ENCODE measurements at places on chromosomes 6 and 20.

GRCh38 chr6:105954148-105954547 is 132.0 kb upstream of the PRDM1 start:
- DNase-seq = no peak

GRCh38 chr20:8150591-8150990 is 18.5 kb downstream of the PLCB1 start:
- DNase-seq = no peak

GRCh38 chr6:75280131-75280855 is 4.3 kb downstream of the TMEM30A start:
- DNase-seq = no peak

DNA sequence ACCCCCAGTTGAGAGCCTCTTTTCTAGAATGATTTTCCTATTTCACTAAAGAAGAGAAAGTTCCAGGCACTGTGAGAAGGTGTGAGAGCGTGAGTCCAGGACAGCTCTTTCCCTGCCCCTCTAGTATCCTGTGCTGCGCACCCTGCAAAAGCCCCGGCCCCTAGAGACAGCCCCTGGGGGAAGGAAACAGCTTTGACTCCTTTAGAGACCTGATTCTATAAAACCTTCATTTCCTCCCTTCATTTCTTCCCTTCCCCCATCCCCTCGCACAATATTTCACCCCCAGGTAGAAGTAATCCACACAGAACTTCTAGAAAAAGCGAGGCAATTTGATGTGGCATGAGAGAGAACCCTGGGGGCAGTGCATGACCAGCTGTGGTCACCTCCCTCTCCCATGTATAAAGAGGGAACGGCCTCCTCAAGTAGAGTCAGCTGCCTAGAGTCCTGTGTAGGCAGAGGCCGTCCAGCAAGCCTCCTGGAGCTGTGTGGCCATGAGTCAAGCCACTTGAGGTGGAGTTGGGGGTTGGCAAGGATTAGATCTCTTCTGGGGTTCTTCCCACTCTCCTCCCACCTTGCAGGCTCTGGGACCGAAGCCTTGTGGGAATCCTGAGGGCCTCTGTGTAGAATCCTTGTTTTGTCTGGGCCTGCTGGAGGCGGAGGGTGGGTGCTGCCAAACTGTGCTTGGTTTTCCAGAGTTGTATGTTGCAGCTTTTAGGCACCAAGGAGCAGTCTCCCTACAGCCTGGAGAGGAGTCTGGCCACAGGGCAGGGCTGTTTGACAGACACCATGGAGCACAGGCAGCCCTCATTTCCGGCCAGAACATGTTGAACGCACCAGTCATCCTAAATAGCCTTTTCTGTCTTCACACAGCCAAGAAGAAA is 41.7 kb downstream of the CHMP4B start:
- DNase-seq = no peak

DNA sequence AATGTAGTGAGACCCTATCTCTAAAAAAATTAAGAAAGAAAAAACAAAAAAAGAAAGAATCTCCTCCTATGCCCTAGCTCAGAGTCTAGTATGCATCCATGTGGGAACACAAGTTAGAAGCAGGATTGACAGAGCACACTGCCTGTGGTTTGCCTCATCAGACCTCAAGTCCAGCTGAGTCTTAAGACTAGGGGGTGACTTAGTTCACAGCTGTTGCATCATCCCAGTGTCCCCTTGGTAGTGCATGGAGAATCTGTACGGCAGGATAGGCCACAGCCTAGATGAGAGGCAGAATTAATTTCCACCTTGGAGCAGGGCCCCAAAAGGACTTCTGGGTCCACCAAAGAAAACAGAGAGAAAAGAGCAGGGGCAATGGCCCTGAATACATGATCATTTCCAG is 13.7 kb downstream of the PNPLA1 start:
- no peak for DNase-seq

DNA sequence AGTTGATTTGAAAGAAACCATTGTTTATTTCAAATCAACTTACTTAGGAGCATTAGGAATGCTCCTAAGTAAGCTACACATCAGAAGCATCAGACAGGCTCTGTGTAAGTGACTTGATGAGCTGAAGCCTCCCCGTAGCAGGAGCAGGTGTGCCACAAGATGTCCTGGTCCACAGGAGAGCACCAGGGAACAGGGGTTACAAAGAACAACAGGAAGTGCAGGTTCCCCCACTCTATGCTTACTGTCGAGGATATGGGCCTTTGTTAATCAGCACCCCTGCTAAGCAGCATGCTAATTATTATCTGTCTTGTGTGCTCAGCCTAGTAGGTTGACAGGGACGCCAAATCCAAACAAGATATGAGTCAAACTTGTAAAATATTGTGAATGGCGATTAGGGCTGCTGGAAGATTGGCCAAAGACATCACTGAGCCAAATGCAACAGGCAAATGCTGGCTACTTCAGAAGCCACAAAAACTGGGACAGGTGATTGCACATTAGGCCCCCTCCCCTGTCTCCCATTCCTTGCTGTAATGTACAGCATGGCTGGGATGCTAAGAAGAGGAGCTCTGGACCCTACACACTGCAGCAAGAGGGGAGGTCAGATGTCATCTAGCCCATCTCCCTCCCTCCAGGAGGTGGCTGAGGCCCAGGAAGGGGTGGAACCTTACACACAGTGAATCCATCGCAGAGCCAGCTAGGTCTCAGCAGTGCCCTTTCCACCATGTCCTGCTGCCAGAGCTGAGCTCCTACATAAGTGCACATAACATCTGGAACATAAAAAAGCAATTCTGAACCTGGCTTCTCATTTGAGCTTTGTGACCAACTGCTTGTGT is 939 bp downstream of the TGM3 start:
- DNase-seq = no peak

DNA sequence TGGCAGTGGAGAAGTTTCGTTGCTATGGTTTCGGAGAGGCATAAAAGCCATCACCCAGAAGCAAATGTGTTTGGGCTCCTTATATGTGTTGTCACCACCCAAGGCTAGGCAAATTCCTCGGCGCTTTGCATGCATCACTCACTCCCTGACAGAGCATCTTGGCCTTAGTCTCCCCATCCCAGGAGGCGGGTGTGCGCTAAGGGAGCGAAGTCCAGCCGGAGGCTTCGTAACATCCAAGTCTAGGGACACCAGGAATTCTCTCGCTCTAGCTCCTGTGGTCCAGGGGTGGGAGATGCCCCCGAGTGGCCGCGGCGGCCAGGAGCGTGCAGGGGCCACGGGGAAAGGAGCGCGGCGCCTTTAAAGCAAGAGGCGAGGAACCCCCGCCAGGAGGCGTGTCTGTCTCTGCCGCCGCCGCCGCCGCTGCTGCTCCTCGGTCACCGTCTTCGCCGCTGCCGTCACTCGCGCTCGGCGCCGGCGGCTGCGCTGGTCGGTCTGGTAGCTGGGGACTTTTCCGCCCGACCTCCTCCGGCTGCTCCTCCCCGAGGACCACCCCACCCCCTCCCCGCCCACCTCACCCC is at the start of gene GRIK2:
GRIK2 (plus strand) TSS at position 458 of the 578 bp plus-strand sequence.
- DNase-seq = no peak

GRCh38 chr6:53293691-53294090 is 55.1 kb downstream of the ELOVL5 start:
- no peak for DNase-seq

- DNase-seq = no peak
These were observed 113.2 kb downstream of the FAM83B start for GRCh38 chr6:54959820-54960219.

DNA sequence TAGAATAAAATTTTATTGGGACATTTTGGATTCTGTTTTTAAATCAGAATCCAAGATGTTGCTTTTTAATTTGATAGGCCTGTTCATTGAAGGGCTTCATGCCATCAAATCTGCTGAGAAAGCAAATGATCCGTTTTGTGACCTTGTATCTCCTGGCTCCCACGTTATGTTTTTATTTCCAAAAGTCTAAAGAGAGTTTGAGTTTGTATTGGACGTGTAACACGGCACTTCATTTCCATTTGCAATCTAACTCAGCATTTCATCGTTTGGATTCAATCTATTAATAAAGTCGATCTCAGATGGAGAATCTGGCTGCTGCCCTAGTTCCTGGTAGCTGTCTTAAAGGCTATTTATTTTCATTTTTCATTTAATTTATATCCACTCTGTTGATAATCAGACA is 17.0 kb downstream of the KIF25 start:
- no peak for DNase-seq

- DNase-seq = no peak
These were observed 120.1 kb downstream of the SNX5 start for GRCh38 chr20:17848249-17849048.

- DNase-seq = no peak
These were observed 52.6 kb downstream of the GPR63 start for GRCh38 chr6:96784650-96785049.

DNA sequence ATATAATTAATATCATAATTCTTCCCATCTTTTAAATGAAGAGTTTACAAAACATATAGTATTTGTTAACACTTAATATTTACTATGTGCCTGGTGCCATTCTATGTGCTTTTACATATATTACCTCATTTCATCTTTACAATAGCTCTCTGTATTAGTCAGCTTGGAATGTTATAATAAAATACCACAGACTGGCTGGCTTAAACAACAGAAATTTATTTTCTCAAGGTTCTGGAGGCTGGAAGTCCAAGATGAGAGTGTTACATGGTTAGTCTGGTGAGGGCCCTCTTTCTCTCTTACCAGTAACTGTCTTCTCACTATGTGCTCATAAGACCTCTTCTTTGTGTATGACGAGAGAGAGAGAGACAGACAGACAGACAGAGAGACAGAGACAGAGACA is 110.2 kb downstream of the NKAIN2 start:
- no peak for DNase-seq

DNA sequence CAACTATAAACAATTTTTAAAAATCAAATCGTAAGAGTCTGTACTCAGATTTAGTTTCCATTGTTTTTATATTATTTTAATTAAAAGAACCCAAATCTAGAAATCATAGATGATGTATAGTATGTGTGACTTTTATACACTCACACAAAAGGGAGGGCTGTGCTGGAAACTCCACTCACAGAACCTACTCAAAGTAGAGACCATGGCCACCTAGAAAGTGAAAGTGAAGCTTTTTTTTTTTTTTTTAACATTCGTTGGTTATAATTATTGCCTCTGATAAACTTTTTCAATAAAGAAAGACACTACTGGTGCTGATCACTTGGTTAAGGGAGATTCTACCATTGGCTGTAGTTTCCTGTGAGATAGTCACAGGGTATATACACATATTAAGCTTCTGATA is 37.9 kb upstream of the PRL start:
- no peak for DNase-seq

- no peak for DNase-seq
These were observed at the start of gene BANF2 for GRCh38 chr20:17699931-17700351. Gene BANF2, plus strand, starts transcription at chr20:17699966. Its CDS starts 25,060 bp downstream, at chr20:17725026.

GRCh38 chr6:12586721-12587480 is 129.7 kb upstream of the PHACTR1 start:
- no peak for DNase-seq

DNA sequence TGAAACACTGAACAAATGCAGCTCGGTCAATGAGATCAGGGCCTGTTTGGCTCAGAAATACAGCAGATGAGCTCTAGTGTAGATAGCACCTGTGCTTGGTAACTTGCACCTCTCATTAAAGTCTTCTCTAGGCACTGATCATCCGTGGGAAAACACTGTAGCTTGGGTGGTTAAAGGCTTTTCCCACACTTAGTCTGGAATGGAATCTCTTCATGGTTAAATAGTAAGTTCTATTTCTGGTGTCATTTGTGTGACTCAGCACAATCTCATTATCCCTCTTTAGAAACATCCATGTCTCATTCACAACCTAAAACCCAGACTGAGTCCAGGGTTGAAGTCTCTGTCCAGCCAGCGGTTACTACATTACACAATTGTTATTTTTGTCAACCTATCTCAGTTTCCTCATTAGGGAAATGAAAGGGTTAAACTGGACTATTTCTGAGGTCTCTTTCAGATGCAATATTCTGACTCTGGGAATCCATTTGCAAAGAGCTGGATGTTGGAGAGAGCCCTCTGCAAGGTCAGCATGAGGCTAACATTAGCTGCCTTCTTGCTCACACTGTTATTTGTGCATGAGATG is 125.0 kb downstream of the ZDHHC14 start:
- DNase-seq = no peak

- no peak for DNase-seq
These were observed 955.2 kb upstream of the EYS start for GRCh38 chr6:66662196-66662595.

DNA sequence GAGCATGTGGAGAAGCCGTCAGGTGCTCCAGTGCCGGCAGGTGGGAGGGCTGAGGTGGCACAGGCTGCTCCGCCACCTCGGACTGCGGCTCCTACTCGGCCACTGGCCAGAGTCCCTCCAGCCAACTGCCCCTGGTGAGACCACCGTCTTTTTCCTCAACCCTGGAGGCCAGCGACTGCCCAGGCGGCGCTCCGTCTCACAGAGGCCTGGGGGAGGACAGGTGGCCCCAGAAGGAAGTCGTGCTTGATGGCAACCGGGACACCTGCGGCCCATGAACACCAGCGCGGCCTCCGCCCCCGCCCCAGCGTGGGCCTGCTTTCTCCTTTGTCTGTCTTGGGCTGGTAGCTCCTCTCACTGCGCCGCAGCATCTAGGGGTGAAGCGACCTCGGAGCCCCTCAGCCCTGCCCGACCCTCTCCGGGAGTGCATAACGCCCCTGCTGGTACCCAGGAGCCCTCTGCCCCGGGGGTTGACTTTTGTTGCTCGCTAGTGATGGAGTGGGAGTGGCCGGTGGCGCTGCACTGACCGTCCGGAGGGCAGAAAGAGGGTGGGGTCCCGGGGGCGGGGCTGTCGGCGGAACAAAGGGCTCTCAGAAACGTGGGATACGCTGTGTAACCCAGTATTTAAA is 706 bp upstream of the TUBB2B start:
- no peak for DNase-seq

- no peak for DNase-seq
These were observed 91.1 kb downstream of the ZDHHC14 start for GRCh38 chr6:157471895-157472686.

DNA sequence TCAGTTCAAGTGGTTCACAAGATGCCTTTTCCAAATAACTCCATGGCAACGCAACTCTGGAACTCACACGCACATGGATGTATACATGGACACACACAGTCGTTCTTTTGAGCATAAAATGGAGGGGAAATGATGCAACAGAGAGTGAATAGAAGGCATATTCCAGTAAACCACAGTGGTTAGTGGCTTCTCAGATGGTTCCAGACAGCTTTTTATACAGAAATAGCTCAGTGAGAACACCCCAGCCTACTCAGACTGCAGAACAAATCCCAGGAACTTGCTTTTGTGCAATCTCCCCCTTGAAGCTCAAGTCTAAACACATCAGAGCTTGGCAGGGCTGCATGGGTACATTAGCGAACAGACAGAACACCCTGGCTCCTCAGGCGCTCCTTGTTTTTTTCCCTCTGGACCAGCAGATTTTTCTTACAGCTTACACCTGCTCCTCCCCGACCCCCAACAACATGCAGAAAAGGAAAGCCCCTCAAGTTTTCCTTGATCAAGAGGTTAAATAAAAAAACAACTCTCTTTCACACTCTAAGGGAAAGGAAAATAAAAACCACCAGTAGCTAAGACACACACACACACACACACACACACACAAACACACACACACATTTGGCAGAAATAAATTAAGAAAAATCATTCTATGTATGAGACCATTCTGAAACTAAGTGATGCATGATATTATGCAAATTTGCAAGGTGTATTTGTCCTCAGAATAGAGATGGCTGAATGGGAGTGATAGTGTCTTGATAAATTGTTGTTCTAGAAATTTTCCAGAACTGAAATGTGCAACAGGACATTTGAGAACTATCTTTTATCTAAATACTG is 51.2 kb upstream of the RANBP9 start:
- DNase-seq = no peak
